ENCODE measurements at places on chromosomes 5 and 9. TPM values are rescaled to one million over a fixed set of nuclear protein-coding genes. Genes with fewer than 3 reads are reported as not detected.

DNA sequence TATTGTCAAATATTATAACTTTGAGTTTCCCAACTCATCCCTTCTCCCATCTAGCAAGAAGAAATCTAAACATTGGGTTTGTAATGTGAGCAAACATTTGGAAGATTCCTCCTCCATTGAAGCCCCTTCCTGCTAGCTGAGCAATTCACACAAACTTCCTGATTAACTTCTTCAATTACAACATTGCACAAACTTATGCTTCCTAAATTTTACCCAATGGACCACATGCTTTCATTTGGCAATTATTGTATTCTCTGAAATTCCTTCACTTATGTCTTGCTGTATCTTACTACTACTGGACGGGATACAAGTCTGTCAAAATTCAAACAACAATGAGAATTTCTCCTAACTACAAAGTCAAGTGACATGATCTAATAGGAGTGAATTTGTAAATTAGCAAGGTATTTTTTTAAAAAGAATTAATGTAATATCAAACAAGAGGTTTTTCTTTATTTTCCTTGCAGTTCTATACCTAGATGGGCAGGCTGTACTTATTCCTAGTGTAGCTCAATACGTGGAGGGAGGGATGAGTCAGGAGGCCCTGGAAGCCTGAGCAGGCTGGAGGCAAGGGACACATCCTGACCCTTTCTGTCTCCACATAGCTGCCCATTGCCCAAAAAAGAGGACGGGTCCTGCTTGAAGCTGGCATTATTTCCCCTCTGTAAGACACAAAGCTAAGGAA lies 11.8 kb upstream of the IFNW1 start:
- DNase-seq, result no peak

- DNase-seq, result peak; percentile 79
These were observed 35.4 kb downstream of the UBE2R2 start for GRCh38 chr9:33852216-33852826.

The PAXX gene
- 19.4 TPM for total RNA-seq

- DNase-seq, result no peak
These were observed 6.5 kb downstream of the SNX18 start for GRCh38 chr5:54524082-54524481.

DNA sequence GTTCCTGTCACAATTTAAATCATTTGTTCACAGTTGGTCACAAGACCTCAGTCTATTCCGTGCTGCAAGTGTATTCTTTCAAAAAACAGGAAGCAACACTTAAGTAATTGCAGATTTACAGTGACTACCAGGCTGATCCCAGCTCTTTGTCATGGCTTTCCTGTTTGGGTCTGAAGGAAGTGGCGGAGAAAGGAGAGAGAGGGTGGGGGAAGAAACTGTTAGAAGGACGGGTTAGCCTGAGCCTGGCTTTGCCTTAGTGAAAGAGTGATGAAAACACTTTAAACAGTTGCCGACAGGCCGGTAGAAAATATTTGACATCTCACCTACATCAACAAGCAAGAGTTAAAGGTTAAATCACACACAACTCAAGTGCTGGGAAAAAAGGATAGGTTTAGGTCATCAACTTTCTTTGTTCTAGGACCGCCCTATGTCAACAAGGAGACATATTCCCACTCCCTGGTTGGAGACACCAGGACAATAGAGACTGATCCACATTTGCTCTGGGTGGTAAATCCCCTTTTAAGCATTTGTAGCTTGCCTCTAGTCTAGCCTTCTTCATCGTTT lies 102.2 kb upstream of the DAB2 start:
- no peak for DNase-seq

The ACTBL2 gene
- total RNA-seq, result not detected
